Right ventricle myocardium inferior (tissue), 1 donor: ENCODE measurements at places on chromosomes 4 and X. TPM values are rescaled to one million over a fixed set of nuclear protein-coding genes. Genes with fewer than 3 reads are reported as not detected.
A peak's percentile ranks its signal among the peaks of the same experiment; 100 is the strongest.

The GLA gene
- total RNA-seq, result 12.6 TPM

The GRID2 gene
- total RNA-seq, result 0.05 TPM

DNA sequence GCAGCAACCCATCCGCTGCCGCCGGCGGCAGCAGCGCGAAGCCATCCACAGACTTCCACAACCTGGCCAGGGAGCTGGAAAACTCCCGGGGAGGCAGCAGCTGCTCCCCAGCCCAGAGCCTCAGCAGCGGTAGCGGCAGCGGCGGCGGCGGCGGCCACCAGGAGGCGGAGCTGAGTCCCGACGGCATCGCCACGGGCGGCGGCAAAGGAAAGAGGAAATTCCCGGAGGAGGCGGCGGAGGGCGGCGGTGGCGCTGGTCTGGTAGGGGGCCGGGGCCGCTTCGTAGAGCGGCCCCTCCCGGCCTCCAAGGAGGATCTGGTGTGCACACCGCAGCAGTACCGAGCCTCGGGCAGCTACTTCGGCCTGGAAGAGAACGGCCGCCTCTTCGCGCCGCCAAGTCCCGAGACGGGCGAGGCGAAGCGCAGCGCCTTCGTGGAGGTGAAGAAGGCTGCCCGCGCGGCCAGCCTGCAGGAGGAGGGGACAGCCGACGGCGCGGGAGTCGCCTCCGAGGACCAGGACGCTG, 4.9 kb downstream of the PRDM8 start:
- DNase-seq, result peak; percentile 96

GRCh38 chr4:159370286-159370685, 267.4 kb downstream of the RAPGEF2 start:
- DNase-seq, result no peak

GRCh38 chr4:163113921-163114713, 52.6 kb downstream of the NAF1 start:
- DNase-seq, result no peak

- DNase-seq, result no peak
These were observed 12.5 kb downstream of the ARX start for GRCh38 chrX:25003066-25003849.

- no peak for DNase-seq
These were observed 34.0 kb upstream of the PRR32 start for GRCh38 chrX:126785539-126785938.

DNA sequence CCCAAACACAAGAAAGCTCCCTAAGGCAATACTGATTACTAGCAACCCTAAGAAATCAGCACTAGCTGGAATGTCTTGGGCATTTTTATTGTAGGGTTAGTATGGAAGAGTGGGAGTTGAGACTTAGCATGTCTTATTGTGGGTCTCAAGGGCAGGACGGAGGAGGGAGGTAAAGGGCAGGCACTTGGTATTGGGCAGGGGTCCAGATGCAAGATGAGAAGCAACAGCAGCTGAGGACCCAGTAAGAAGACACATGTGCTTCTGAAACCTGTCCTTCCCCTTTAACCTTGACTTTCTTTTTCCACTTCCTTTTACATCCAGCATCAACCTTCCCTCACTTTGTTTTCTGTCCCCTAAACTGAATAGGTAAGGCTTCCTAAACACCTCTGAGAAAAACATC, 37.4 kb downstream of the LARP7 start:
- DNase-seq, result no peak
